ENCODE measurements at places on chromosomes 12 and 14.

- no peak for DNase-seq
Observed at GRCh38 chr14:54515670-54516069, 6.0 kb downstream of the CGRRF1 start.

GRCh38 chr14:81231540-81231939, 10.8 kb upstream of the GTF2A1 start:
- no peak for DNase-seq

- no peak for DNase-seq
Observed at GRCh38 chr14:23544511-23545447, 6.8 kb downstream of the ZFHX2 start.

DNA sequence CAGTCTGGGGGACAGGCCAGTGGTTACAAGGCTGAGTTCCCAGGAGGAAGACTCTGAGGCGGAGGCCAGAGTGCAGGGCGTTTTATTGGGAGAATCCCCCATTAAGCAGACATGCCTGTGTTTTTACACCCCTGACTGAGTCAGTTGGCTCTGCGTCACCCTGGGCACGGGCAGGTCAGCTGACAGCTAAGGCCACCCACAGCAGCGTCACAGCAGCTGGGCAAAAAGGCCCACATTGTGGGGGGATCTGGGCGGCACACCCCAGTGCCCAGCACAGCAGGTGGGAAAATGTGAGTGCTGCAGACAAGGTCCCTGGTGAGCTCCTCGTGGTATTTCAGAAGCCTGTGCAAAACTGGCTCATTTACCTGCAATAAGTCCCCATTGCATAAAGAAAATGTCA, 184.7 kb downstream of the AACS start:
- no peak for DNase-seq

DNA sequence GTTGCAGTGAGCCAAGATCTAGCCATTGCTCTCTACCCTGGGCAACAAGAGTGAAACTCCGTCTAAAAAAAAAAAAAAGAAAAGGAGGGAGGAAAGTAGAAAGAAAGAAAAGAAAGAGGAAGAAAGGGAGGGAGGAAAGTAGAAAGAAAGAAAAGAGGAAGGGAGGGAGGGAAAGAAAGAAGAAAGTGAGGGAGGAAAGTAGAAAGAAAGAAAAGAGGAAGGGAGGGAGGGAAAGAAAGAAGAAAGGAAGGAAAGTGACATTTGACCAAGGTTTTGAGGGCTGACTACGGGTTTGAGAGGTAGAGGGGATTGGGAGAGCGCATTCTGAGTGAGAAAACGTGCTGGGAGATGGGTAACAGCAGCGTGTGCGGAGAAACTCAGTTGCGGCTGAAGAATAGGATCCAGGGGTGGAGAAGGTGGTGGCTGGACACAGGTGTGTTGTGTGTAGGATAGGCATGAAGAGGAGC, 521 bp upstream of the PAPLN start:
- DNase-seq: no peak

DNA sequence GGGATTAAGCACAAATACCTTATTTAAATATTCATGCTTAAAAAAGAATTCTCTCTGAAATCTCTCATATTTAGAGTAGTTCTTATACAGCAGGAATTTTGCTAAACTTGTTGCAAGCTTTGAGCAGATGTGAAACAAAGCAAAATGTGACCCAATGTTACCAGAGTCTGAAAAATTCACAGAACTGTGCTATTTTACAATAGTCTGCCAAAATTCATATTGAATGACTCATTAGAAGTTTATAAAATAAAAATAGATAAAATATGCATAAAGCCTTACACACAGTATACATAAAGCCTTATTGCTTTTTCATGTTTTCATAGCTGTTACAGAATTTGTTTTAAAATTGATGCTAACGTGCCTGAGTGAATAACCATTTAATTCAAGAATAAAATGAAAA, 17.8 kb upstream of the RHOJ start:
- no peak for DNase-seq

DNA sequence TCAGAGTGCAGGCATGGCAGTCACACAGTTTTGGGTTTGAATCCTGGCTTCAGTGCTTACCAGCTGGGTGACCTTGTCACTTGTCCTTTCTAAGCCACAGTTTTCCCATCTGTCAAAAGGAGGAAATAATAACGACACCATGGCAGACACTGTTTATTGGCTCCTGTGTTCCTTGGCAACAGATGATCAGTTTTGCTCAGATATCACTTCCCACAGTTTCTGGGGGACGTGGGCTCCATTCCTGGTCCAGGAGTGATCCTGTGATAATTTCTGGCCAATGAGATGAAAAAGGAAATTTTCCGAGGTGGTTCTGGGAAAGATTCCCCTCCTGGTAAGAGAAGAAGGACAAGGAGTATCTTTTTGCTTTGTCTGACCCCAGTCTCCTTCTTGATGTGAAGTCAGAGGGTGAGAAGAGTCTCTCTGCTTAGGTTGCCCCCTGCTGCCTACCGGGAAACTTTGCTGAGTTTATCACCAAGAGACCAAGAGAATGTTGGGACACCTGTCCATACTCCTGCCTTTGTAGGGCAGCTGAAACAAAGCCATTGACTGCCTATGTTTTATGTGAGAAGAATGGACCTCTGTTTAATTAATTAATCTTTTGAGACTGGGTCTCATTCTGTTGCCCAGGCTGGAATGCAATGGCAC, 178.9 kb upstream of the NRXN3 start:
- no peak for DNase-seq

- DNase-seq: no peak
Observed at GRCh38 chr12:103769240-103769945, 71.6 kb downstream of the NT5DC3 start.

DNA sequence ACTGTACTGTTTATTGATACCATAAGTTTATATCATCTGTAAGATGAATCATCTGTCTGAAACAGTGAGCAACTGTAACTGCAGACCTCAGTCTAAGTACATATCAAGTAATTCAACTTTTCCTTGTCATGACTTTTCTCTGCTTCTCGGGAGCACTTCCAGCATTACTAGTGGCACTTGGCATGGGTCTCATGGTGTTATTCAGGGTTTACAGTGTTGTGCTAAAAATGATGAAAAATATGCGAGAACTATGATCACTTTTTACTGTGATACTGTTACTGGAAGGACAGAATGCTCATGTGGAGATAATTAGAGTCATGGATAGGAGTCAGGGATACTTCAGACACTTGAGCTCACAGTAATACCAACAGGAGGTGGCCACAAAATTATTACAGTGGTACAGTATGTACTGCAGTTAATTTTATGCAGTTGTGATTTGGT, 8.3 kb downstream of the KTN1 start:
- DNase-seq: no peak

DNA sequence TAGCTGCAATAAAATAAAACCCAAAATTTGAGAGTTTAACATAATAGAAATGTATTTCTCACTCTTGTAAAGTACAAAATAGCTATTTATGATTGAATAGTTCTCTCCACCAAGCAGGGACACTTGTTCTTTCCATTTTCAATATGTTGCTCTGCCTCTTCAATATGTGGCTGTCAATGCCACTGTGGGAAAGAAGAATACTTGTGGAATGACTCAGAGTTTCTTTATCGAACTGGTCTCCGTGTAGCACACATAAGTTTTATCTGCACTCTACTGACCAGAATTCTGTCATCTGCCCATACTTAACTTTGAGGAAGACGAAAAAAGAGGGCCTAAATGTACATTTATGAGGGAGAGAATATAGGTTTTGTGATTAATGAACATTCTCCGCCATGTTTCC, 256.9 kb downstream of the ATXN7L3B start:
- DNase-seq: no peak

DNA sequence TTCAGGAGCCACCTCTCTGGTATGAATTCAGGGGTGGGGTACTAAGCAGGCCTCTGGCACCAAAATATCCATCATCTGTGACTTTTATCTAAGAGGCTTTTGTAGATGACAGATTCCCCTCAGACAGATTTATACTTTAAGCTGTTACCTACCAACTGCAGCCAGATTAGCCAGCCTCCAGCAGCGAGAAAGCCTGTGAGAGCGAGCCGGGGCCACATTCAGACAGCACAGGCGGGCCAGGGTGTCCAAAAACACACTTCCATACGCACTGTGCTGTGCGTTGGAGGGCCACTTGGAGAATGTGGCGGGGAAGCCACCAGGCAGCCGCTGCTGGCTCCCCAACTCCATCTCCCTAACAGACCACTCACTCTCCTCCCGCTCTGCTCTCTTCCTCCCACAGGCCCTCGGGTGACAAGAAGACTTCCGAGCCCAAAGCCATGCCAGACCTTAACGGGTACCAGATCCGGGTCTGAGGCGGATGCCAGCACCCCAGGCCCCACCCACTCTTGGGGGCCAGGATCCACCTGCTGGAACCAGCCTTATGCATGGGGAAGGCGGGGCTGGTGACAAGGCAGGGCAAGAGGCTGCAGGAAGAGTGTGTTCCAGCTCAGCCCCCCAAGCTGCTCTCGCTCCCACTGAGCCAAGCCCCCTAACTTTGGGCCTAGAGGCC, 17.4 kb downstream of the VASH1 start:
- DNase-seq: no peak

DNA sequence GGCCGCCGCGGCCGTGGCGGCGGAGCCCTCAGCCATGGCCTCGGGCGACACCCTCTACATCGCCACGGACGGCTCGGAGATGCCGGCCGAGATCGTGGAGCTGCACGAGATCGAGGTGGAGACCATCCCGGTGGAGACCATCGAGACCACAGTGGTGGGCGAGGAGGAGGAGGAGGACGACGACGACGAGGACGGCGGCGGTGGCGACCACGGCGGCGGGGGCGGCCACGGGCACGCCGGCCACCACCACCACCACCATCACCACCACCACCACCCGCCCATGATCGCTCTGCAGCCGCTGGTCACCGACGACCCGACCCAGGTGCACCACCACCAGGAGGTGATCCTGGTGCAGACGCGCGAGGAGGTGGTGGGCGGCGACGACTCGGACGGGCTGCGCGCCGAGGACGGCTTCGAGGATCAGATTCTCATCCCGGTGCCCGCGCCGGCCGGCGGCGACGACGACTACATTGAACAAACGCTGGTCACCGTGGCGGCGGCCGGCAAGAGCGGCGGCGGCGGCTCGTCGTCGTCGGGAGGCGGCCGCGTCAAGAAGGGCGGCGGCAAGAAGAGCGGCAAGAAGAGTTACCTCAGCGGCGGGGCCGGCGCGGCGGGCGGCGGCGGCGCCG, 381 bp downstream of the YY1 start:
- DNase-seq: no peak

- DNase-seq: peak; percentile 79
Observed at GRCh38 chr12:89781156-89781555, 72.5 kb upstream of the ATP2B1 start.

DNA sequence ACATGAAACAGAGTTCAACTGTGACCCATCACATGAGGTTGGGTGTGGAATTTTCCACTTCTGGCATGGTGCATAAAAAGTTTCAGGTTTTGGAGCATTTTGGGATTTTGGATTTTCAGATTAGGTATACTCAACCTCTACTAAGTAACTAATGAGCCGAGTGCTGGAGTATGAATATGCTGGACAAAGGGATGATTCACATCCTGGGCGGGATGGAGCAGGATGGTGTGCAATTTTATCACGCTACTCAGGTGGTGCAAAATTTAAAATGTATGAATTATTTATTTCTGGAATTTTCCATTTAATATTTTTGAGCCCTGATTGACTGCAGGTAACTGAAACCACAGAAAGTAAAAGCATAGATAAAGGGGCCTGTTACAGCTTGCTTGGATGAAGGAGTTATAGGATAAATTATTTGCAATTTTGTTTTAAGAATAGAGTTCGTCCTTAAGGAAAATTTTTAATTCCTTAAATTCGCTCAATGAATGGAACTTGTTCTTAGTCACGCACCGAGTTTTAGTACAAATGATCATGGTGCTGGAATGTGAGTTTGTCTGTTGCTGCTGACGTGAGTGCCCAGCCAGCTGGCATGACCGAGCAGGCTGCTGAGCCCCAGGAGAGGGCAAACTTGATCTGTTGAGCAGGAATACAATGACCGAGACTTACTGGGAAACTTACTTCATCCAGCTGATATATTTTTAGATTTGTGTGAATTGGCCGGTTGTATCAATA, 176.3 kb downstream of the ESR2 start:
- no peak for DNase-seq

GRCh38 chr14:85731186-85731585, 201.2 kb downstream of the FLRT2 start:
- no peak for DNase-seq

GRCh38 chr12:70317781-70318180, 48.3 kb upstream of the KCNMB4 start:
- DNase-seq: peak; percentile 6

GRCh38 chr14:54211551-54212308, 185.1 kb upstream of the CDKN3 start:
- no peak for DNase-seq

DNA sequence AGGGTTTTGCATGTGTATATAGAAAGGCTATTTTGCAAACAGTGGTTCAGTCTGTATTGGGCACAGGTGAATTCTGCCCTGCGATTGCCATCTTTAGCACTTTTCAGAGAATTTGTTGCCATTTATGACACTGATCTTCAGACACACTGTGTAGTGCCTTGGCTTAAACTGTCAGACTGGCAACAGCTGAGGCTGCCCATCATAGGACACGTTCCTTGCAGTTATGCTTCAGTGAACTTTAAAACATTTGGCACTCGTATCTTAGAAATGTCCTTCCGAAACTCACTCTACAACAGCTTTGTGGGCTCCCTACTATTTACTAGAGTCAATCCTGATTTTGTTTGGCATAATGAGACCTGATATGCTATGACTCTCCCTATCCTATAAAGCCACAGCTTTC, 29.1 kb downstream of the AP5M1 start:
- DNase-seq: no peak

DNA sequence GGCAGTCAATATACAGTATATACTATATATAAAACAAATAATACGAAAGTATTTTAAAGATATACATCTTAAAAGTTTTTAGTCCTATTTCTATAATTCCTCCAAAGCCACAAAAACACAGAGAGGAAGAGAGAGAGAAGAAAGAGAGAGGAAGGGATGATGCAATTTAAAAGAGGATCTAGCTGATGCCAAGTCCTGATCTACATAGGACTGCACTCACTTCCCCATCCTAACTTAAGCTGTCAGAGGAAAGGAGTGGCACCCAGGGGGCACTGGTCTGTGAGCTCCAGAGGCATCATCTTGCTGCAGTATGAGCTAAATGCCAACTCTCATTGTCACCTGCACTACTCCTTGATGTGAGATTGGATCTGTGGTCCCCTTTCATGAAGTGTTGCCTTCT, 95.8 kb downstream of the C12orf42 start:
- DNase-seq: peak; percentile 44

- DNase-seq: no peak
Observed at GRCh38 chr14:23079716-23080115, 15.2 kb downstream of the ACIN1 start.

DNA sequence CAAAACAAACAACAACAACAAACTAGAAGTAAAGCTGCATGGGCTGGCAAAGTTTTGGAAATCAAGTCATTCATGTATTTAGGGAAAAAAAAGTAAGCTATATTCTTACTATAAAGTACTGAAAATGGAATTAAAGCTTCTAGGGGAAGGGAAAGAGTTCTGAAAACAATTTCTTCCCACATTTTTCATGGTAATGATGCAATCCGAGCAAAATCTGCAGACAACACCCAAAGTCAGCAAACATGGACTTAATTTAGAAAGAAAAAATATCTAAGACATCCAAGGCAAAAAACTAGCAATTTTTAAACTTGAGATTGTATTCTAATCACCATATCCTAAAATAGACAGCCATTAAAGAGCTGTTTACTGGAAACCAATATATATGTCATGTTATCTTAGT, 86.3 kb downstream of the LRP6 start:
- DNase-seq: no peak
